AG04450 (cell line): ENCODE measurements at places on chromosomes 2 and 18.

DNA sequence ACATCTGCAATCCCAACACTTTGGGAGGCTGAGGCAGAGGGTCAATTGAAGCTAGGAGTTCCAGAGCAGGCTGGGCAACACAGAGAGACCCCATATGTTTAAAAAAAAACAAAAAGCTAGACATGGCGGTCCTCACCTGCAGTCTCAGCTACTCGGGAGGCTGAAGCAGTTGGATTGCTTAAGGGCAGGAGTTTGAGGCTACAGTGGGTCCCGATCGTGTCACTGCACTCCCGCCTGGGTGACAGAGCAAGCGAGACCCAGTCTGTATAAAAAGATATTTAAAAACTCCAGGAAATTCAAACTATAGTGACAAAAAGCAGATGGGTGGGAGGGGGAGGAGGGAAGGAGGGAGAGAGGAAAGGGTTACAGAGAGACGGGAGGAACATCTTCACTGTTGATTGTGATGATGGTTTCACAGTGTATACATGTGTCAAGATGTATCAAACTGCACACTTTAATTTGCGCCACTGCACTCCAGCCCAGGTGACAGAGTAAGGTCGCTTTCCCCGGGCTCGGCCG is 942 bp upstream of the ZNF236 start:
- DNase-seq: no peak

DNA sequence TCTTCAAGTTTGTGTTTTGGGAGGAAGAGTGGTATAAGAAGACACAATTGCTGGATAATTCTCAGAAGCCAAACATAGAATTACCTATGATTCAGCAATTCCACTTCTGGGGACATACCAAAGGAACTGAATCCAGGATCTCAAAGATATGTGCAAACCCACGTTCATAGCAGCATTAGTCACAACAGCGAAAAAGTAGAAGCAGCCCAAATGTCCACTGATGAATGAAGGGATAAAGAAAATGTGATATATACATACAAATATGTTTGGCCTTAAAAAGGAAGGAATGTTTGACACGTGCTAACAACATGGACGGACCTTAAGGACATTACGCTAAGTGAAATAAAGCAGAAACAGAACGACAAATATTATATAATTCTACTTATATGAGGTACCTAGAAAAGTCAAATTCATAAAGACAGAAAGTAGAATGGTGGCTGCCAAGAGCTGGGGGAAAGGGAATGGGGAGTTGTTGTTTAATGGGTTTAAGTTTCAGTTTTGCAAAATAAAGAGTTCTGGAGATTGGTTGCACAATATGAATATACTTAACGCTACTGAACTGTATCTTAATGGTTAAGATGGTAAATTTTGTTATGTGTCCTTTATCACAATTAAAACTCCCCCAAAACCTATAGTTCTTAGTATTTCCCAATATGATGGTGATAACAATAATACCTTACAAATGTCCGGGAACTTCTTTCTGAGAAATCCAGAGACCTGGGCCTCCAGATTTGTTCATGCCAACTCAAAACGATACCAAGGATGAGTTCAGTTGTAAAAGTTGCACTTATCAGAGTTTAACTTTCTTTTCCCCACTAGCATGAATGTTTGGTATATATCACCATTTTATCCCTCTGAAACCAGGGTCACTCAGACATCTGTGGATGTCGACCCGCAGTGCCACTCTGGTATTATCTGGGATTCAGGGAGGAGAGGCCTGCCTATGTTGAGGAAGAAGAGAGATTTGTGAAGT is 33.7 kb upstream of the WIPF1 start:
- DNase-seq: peak; percentile 54

GRCh38 chr2:129464036-129464435 is 515.4 kb upstream of the RAB6C start:
- no peak for DNase-seq

DNA sequence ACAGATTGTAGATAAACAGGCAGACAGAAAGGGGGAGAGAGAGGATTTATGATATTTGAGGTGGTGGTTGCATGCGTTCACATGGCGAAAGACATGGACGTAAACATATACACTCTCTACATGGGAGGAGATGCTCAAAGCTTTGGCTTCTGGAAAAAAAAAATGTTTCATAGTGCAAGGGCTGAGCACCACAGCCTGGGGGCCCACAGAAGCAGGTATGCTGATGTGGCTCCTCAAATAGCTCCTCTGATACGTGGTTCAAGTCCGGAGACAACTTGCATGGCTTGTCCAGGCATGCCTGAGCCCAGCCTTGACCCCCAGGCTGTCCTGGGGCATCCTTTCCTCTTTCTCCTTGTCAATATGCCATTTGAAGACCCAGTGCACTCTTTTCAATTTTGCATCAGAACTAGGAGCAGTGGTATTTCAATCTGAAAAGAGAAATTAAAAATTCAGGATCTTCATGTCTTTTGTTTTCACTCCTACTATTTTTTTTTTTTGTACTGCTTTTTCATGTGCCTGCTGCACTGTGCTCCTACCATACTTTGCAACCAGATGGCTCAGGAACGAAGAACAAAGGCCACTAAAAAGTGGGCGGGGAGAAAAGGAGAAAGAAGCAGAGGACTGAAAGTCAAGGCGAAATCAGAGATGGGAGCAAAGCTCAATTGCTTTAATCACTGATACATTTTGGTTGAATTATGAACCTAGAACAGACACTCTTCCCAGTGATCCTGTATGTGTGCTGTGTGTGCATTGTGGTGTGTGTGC is 495.7 kb upstream of the TCF4 start:
- no peak for DNase-seq

DNA sequence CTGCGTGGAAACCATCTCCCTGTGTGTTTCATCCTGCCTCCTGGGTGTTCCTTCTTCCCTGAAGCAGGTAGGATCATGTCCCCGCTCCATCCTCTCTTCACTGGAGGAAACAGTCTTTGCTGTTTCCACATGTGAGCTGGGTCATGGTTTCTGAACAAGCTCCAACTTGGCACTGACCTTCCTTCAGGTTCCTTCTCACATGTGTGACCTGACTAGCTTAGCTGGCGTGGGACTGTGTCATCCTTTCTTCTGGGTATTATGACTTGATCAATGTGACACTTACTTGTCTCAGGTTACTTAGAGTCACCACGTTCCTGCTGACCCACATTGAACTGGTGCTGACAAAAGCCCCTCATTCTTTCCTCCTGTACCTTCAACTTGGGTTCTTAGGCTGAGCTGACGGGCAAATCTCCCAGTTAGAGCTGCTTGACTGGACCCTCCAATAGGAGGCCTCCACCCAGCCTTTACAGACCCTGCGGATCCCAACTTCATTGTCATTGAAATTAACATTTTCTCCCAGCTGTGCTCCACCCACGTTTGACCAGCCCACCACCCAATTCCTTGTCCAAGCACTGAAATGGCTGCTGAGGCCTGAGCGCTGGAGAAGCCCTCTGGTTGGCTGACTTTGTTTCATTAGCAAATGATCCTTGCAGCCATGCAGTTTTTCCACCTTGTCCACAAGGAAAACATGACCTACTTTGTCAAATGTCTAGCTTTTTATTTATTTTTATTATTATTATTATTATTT is 128.1 kb downstream of the DDX1 start:
- no peak for DNase-seq

- DNase-seq: no peak
Observed at GRCh38 chr18:58668897-58669296, 2.4 kb upstream of the MALT1 start.

GRCh38 chr2:233832869-233833311 is 21.4 kb downstream of the HJURP start:
- DNase-seq: peak; percentile 42

GRCh38 chr2:168528469-168528868 is 72.4 kb downstream of the CERS6 start:
- DNase-seq: no peak

DNA sequence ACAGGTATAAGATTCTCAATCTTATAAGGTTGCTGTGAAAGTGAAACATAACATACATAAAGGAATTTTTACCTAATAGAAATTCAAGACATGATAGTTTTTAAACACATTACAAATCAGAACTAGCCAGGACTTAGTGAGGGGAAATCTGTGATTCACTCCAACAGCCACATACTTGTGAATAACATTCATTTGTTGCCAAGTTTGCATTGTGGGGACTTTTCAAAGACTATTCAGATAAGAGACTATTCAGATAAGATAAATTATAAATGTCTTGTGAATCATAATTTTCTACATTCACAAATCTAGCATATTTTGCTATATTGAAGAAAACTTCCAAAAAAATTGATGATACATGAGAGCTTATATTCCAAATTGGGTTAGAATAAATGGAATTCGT is 345.3 kb upstream of the CDH20 start:
- DNase-seq: no peak

GRCh38 chr2:80378-80777 is 34.1 kb upstream of the FAM110C start:
- no peak for DNase-seq

GRCh38 chr2:11346023-11346482 is 1.6 kb upstream of the ROCK2 start:
- no peak for DNase-seq

DNA sequence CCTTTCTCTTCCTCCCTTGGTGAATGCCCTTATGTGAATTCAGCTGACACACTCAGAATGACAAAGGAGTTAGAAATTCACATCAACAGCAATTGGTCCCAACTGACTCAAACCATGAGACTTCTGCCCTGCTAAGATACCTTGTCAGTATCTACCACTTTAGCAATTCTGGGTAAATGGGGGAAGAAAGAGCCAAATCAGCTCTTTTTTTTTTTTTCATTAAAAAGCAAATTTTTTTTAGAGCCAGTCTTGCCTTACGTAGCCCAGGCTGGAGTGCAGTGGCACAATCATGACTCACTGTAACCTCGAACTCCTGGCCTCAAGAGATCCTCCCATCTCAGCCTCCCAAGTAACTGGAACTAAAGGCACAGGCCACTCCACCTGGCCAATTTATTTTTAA is 1.7 kb upstream of the PPP4R1 start:
- no peak for DNase-seq

DNA sequence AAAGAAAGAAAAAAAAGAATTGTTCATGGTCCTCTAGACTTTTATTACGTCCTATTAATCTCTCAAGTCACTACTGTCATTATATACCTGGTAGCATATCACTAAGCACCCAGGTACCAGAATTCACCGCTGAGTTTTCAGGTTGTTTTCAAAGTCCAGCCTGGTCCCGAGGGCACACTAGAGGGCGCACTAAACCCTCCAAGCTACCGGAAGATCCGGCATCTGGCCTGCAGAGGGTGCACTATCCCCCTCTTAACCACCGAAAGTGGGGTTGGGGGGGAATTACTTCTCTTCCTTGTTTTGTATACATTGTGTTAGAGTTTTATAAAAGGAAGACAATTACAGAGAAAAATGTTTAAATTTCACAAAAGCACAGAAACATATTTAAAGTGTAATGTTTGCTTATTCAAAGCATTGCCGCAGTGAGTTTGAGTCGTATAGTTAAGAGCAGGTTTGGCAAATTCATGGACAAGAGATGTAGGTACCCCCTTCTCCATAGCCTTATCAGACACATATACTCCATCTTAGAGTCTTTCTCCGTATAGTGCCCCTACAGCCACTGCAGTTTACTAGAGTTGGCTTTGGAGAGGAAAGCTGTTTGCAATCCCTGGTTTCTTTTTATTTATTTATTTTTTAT is 19.2 kb downstream of the MOGAT1 start:
- peak; percentile 56 for DNase-seq

DNA sequence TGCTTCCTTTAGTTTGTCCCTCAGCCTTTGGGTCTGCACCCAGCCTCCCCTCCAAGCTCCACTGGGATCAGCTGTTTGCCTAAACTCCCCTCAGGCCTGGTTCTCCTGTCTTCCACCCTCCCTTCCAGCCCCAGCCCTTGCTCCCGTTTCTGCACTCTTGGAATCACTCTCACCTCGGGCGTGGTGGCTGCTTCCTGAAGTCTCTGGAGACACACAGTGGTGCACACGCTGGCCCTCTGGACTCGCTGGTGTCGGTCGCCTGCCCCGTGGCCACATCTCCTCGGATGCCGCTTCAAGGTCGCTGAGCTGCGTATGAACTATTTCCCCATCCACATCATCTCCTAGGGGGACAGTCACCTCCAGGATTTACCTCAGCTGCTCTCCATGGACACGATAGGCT is 46.3 kb downstream of the PSMG2 start:
- no peak for DNase-seq

DNA sequence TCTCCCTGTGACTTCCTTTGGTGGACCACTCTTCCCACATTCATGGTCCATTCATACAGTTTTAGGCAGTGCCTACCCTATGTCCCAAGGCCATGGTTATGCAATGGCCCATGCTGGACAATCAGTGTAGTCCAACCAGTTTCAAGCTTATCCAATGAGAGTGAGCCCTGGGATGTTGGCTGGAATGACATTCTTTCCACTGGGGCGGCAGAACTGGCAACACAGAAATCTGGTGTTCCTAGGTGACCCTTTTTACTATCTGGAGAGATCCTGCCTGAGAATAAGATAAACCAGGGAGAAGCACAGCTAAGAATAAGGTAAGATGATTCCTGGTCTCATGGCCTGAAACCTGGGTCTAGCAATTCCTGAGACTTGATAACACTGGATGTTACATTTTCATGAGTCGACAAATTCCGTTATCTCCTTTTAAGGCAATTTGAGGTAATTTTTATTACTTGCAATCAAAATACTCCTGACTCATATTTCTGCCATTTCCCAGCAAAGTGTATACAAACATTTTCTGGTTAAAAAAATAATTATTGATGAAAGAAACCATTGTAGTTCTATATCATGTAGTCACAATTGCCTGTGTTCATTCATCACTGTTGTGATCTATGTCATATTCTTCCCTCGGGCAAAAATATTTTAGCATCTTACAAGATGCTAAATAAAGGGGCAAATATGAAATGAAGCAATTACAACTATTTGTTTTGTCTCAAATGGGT is 271.5 kb upstream of the LYPD1 start:
- no peak for DNase-seq

GRCh38 chr2:122500316-122501105 is 745.1 kb downstream of the TSN start:
- no peak for DNase-seq

DNA sequence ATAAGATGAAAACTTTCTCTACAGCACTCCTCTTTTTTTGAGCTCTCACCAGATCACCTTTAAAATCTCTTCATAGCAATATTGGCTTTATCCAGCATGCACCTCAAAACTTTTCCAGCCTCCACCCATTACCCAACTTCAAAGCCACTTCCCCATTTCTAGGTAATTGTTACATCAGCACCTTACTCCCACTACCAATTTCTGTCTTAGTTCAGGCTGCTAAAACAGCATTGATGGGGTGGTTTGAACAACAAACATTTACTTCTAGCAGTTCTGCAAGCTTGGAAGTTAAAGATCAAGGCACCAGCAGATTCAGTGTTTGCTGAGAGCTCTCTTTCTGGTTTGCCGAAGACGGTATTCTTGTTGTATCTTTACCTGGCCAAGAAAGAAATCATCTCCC is 114.0 kb upstream of the SLC39A10 start:
- no peak for DNase-seq

DNA sequence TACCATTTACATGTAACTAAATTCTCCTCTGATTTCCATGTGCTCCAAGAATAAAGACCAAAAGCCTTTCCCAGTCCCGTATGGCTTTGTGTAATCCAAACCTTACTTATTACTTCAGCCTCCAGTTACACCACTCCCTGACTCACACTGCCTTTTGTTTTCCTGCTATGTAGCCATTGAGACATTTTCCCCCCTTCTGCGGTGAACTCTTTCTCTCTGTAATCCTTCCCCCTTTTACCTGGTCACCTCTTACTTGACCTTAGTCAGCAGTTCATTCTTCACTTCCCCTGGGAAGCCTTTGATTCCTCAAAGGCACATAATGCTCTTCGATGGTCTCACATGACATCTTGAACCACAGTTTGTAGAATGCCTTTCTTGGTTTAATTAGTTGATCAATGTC is 256.0 kb upstream of the FANCL start:
- DNase-seq: no peak

GRCh38 chr2:105777506-105778055 is 32.9 kb downstream of the NCK2 start:
- no peak for DNase-seq

- DNase-seq: no peak
Observed at GRCh38 chr18:55861266-55861665, 273.3 kb upstream of the TCF4 start.
